Activated CD8-positive, alpha-beta memory T cell treated with anti-CD3 and anti-CD28 coated beads for 4 hours (primary cell): ENCODE measurements at places on chromosomes 3 and 15.

DNA sequence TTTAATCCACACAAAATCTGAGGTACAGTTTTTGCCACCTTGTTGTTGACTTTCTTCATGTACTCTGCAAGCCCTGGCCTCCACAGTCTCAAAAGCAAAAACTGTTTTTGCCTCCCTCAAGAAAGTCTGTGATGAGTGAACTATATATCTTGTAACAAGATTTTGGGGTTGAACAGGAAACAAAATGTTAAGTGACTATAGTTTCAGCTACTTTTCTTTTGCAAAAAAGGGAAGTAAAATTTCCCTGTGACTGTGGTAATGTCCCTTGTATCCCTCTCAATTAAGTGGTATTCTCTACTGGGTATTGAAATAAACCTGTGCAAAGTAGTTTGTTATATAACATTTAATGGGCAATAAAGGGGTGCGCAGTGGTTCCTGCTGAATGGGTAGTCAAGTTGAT is 21.3 kb upstream of the SCAANT1 start:
- DNase-seq, result no peak

DNA sequence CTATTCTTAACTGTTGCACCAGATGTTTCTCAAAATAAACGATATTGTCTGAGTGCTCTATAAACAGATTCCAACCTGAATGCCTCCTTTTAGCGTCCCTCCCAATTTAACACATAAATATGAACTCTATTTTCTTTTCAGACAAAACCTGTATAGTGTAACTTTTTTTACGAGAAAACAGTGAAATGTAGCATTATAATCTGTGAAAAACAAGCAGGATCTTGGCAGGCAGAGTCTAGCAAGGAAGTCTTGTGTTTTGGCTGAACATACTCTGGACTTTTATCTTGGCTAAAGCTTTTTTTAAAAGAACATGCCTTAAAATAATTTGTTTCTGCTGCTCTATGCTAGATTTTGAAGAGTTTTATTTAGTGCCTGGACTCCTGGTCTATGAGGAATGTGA is 150.5 kb downstream of the ROBO2 start:
- no peak for DNase-seq

DNA sequence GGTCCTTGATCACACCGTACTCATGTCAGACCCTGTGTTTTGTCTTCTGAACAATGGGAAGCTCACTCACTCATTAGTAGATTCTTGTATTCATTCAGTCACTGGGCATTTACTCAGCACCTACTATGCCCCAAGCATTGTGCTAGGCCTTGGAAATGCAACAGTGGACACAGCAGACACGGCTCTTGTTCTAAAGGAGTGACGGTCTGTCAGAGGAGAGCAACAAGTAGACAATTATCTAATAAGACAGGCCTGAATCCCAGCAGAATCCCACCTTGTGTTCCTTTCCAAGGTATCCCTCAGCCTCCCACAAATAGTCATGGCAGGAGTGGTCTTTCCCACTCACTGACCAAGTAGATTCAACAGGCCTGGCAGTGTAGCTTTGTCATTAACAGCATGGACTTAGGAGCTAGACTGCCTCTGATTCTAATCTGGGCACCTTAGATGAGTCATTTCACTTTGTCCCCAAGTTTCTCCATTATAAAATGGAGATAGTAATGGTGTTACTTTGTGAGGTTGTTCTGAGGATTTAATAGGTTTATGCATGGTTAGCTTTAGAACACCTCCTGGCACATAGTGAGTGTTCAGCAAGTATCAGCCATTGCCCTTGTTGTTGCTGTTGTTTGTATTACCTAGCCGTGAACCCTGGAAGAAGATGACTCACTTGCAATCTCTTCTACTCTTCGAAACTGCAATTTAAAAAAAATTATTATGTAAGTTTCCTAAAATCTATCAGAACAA is 69.1 kb downstream of the SSUH2 start:
- no peak for DNase-seq

GRCh38 chr3:56887402-56888025 is 85.8 kb upstream of the ARHGEF3 start:
- DNase-seq, result no peak

DNA sequence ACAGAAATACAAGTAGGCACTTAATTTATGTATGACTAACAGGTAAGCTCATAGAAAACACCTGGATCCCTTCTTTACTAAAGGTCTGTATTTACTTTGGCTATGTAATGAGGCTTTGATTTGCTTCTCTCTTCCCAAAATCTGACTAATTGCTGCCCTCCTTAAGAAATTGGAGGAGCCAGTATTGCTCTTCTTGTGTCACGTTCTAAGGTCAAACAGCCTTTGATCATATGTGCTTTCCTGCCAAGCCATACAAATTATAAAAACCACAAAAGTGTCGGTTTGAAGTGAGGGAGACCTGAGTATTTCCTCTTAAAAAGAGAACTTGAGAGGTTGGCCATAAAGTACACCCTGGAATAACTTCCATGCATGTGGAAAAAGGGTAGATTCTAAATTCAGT is 112.1 kb upstream of the MB21D2 start:
- DNase-seq, result no peak

- no peak for DNase-seq
Observed at GRCh38 chr3:156373654-156374053, 181.3 kb downstream of the SSR3 start.

DNA sequence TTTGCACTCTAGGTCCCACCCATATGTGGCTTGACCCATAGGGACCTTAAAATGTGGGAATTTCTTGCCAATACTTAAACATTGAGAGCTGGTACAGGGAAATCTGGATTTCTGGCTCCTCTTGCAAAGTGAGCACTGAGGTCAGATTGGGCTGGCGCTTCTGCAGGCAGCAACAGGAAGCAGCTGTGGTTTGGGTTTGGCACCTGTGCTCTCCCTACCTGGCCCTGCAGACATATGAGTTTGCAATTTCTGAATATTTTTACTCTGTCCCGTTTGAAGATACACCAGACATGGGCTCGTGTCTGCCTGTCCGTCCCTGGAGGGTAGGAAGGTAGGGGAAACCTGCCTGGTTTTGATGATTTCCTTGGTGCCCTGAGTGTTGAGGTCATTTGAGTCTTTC is 74.8 kb upstream of the SEC13 start:
- no peak for DNase-seq

GRCh38 chr15:93030430-93031102 is 58.4 kb downstream of the RGMA start:
- DNase-seq, result no peak

DNA sequence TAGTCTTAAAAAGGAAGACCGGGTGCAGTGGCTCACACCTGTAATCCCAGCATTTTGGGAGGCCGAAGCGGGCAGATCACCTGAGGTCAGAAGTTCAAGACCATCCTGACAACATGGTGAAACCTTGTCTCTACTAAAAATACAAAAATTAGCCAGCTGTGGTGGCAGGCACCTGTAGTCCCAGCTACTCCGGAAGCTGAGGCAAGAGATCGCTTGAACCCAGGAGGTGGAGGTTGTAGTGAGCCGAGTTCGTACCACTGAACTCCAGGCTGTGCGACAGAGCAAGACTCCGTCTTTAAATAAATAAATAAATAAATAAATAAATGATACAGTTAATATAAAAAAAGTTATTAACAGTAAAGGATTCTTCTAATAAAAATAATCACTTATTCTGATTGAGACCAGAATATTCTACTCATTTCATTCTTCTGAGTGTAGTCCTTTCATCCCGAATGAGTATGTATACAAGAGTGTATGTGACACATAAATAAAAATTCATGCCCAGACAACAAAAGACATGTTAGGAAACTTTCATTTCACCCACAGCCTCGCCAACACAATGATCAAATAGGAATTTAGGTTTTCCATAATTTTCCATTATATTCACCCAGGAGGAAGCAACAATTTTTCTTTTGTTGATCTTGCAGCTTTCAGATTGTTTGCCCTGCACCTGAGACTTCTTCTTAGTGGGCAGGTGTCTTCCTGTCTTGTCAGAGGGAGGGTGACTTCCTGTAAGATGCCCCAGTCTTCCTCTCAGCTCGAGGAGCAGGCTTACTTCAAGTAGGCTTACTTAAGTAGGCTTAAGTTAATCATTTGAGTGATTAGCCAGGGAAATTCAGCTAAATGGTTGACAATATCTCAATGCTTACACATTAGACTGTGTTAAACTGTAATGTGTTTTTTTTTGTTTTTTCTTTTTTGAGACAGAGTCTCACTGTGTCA is 7.8 kb upstream of the NUP210 start:
- no peak for DNase-seq

- DNase-seq, result no peak
Observed at GRCh38 chr3:40341671-40342070, 32.2 kb downstream of the EIF1B start.

GRCh38 chr3:187292631-187293515 is 1.3 kb upstream of the MASP1 start:
- DNase-seq, result no peak

DNA sequence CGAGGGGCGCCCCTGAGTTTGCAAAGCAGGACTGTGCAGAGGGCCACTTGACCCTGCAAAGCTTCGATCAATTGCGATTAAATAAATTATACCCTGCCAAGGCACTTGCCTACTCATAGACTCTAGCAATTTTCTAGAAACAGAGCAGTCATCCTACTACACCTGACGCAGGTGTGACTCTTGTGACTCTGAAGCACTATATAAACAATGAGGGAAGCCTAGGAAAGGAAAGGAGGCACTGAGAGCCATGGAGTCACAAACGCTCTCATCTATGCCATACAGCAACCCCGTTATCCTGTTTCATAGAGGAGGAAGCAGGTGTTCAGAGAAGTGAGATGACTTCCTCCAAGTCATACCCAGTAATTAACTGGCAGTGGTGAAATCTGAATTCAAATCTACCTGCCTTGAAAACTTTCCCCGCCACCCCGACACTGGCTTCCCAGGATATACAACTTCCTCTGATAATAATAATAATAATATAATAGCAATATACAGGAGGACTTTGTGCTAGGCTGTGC is 14.4 kb downstream of the ARHGEF3 start:
- no peak for DNase-seq

- DNase-seq, result no peak
Observed at GRCh38 chr15:30973379-30973778, 18.0 kb downstream of the MTMR10 start.

DNA sequence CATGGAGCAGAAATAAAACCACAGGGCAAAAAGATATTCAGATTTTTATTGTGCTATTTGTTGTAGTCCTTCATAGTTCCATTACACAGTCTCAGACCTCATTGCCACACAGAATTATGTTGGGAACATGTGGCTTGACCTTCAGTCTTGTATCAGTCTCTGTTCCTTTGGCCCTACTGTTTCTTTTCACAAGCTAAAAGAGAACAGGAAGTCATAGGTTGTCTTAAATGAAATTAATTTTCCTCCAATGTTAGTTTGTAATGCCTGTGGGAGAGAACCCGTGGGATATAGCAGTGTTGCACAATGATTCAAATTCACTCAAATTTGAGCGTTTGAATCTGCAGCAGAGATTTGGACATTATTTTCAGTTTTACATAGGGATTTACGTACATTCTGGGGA is 359.9 kb downstream of the LRTM1 start:
- no peak for DNase-seq

- no peak for DNase-seq
Observed at GRCh38 chr3:163132111-163132510, 1635.5 kb downstream of the OTOL1 start.

DNA sequence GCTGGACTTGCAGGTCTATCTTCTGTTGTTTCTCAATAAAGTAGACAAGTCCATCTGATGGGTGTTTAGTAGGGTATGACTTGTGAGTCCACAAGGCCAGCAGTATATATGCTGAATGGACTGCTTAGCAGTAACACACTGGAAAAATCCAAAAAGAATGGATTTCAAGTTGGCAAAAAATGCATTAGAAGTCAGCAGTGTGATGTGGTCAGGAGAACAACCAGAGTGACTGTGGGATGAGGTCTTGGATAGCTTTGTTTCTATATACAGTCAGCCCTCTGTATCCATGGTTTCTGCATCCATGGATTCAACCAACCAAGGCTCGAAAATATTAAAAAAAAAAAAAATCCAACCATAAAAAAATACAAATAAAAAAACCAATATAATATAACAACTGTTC is 55.8 kb downstream of the LPP start:
- no peak for DNase-seq

GRCh38 chr3:270688-271087 is 74.1 kb downstream of the CHL1 start:
- DNase-seq, result no peak

GRCh38 chr15:101560722-101561583 is 71.4 kb upstream of the PCSK6 start:
- no peak for DNase-seq
